Memory B cell (primary cell): ENCODE measurements at places on chromosomes 4 and X.

GRCh38 chr4:153019906-153020305, 83.8 kb downstream of the FHDC1 start:
- no peak for DNase-seq

DNA sequence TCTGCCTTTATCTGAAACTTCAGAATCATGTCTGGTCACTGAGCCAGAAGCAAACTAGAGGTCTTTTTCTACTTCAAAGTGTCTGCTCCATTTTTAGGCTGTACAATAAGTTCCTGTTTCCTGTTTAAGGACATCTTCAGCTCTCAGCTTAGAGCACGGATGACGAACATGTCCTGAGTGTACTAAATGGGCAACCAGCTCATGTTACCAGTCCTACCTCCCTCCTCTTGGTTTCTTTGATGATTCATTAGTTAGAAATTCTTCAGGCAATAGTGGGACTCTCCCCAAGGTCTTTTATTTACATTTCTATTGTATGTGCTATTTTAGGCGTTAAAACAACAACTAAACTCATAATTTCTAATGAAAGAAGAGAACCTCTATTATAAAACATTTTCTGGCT, 58.0 kb downstream of the ENPEP start:
- no peak for DNase-seq

- DNase-seq = no peak
Observed at GRCh38 chr4:174038481-174038880, 245.0 kb downstream of the FBXO8 start.

GRCh38 chr4:52665592-52665991, 6.5 kb upstream of the USP46 start:
- no peak for DNase-seq

- no peak for DNase-seq
Observed at GRCh38 chr4:142549248-142549647, 296.9 kb downstream of the INPP4B start.

- DNase-seq = no peak
Observed at GRCh38 chr4:94516067-94516466, 64.3 kb downstream of the PDLIM5 start.

DNA sequence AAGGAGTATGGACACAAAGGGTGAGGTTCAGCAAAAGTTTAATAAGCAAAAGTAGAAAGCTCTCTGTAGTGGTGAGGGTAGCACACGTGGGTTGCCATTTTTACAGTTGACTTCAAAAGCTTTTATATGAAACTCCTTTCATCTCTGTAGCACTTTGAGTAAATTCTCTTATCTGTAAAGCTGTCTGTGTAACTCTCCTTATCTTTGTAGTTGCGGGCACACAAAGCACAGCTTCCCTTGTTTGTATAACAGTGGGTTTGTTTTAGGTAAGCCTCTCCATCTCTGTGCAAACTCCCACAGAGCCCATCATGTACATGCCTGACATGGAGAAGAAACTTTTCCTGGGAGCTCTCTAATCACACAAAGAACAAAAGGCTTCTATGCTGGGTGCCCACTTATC, 325.9 kb upstream of the PABPC5 start:
- DNase-seq = no peak

DNA sequence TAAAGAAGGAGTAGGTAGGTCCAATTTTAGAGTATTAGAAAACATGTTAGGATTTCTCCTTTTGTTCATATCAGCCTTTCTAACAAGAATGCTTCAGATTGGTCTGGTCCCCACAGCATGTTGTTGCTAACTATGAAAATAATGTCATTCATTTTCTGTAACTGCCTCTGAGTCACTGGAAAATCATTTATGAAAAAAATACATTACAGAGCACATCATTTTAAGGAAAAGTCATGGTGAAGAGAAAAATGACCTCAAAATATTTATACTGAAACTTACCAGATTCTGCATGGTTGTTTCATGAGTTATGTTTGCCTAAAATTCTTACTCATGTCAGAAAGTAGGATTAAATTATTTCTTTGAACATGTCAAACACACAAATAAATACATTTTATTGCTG, 35.2 kb downstream of the DTHD1 start:
- no peak for DNase-seq

DNA sequence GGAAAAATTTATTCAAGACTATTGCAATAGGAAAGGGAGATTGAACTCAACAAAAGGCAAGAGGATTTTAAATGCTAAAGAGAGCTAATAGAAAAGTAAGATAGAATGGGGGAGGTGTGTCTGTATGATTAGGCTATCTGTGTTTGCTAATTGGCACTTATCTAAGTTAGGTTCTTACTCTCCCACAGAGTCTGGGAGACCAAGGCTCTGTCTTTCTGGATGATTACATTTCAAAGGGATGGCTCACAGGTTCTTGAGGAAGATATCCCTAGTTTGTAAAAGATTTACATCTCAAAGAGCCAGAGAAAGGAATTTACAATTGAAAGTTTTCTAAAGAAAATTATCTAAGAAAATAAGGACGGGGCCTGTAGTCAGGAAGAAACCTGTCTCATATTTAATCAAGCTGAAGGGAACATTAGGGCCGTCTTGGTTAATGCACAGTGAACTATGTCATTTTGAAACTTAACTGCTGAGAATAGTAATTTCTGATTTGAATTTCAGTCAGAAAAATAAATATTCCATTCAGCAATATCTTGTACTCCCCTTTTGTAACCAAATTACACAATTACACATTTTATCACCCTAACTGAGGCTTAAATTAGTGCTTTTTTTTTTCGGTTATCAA, 75.8 kb downstream of the MAGEB10 start:
- no peak for DNase-seq

DNA sequence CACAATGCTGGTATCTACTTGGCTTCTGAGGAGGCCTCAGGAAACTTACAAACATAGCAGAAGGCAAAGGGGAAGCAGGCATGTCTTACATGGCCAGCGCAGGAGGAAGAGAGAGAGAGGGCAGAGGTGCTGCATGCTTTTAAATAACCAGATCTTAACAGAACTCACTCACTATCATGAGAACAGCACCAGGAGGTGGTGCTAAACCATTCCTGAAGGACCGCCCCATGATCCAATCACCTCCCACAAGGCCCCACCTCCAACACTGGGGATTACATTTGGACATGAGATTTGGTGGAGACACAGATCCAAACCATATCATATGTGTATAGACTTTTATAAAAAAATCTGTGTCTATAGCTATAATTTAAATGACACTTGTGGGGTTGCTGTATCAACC, 48.6 kb upstream of the ERVMER34-1 start:
- DNase-seq = no peak

- no peak for DNase-seq
Observed at GRCh38 chr4:152448038-152448707, 87.7 kb downstream of the FBXW7 start.

DNA sequence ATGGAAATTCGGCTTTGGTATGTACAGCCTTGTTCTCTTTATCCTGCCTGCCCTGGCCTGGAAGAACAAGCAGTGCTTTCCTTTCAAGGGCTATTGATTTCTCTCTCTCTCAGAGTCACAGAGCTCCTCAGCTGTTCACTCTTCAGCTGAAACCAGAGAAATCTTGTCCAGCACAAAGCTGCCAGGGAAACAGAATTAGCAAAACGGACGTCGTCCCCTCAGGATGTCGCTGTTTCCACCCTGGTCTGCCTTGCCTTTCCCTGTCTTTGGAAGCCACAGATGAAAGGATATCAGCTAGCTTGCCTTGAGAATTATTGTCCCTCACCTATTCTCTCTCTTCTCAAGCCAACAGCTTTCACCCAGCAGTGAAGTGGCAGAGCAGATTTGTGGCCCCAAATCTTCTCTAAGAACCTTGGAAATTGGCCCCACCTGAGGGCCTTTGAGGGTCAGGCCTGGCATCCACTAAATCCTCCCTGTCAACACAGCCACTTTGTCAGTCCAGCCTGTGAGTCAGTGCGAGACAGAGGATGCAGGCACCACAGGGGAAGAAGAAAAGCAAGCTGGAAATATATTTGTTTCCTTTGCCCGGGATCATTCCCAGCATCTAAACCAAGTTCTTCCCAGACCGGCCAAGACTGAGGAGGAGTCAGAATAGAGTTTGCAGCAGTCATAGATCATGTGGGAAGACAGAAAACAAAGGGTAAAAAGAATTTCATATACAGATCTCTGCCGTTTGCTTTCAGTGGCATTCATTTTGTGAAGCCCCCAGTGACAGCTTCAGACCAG, 63.8 kb upstream of the MTM1 start:
- DNase-seq = no peak

DNA sequence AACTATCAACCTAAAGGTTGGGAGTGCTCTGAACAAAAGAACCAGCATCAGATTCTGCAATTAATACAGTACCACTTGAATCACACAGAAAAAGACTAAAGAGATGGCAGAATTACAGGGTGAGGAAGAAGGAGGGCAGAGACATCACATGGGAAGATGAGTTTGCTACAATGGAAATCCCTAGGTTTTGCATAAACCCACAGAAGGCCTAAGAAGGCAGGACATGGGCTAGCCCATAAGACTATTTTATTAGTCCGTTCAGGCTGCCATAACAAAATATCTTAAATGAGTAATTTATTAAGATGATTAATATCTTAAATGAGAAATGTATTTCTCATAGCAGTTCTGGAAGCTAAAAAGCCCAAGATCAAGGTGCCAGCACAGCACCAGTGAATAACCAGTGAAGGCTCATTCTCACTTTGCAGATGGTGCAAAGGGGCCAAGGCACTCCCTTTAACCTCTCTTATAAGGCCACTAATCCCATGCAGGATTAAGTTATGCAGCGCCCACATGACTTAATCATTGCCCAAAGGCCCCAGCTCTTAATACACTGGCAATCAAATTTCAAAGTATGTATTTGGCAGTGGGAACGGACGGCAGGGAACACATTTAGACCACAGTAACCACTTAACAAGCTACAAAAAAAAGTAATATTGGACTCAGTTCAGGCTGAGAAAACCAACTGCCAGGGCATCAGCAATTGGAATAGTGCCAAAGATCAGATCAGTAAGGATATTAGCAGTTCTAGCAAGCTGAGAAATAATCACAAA, 47.6 kb upstream of the NEUROG2 start:
- no peak for DNase-seq

- DNase-seq = no peak
Observed at GRCh38 chr4:134740290-134740689, 538.7 kb upstream of the PABPC4L start.

- no peak for DNase-seq
Observed at GRCh38 chr4:175380841-175381240, 431.2 kb downstream of the GPM6A start.
